ENCODE measurements at places on chromosomes 7 and 10.

DNA sequence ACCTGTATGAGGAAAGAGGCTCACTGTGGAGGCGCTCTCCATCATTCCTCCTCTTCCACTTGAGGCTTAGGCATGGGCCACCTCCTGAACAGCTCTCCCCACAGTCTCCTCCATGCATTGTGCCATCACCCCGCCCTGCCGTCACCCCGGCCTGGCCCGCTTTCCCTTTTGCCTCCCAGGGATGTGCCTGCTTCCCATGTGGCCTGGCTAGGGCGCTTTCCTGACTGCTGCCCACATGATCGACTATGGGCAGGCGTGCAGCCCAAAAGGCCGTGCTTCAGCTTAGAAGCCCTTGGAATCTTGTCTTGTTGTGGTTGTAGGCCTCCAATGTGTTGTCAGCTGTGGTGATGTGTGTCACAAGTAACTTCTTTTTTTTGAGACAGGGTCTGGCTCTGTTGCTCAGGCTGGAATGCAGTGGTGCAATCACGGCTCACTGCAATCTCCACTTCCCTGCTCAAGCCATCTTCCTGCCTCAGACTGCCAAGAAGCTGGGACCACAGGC, 1.8 kb upstream of the ACTR3C start:
- no peak for DNase-seq

- DNase-seq, result no peak
These were observed 3.0 kb upstream of the CCDC136 start for GRCh38 chr7:128788446-128789412.

GRCh38 chr10:26755443-26755903, 58.0 kb downstream of the PDSS1 start:
- no peak for DNase-seq

DNA sequence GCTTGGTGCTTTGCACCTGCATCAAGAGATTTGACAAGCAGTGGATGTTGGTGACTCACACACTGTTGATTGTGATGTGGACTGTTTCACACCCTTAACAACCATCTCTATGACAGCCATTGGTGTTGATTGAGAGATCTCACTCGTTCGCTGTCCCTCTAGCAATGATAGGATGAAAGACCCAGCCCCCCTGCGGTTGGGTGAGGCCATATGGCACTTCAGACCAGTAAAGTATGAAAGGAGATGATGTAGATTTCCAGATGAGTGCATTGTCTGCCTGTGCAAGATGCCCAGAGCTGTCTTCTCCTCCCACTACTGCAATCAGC, 138.7 kb upstream of the PRR15 start:
- no peak for DNase-seq

DNA sequence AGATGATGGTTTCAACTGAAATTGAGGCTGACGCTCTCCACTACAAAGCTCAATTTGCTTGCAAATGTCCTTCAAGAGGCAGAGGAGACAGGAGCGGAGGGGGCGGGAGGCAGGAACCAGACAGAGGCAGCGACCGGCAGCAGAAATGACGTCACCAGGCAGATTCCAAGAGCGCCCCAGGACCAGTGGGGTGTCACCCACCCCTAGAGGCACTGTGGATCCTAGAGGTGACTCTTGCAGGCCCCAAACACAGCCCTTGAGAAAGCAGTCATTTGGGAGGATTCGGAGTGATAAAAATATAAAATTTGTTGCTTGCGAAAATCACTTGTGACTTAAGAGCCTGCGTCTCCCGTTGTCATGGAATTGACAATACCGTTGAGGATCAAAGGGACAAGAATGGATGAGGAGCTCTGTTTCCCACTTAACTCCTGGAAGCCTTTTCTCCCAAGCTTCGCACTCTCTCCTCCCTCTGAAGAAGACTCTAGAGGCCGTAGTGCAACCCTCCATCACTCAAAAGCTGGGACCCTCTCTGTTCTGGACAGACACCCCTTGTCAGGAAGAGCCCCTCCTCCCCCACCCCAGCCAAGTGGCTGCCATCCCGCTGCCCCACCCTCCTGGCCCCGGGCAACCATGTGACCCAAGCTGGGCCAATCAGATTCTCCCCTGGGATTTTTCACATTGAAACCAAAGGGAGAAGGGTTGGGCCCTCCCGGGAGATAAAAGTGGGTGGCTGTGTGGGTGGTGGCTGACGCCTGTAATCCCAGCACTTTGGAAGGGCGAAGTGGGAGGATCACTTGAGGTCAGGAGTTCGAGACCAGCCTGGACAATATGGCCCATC, 16.3 kb upstream of the SLC29A4 start:
- DNase-seq, result no peak

DNA sequence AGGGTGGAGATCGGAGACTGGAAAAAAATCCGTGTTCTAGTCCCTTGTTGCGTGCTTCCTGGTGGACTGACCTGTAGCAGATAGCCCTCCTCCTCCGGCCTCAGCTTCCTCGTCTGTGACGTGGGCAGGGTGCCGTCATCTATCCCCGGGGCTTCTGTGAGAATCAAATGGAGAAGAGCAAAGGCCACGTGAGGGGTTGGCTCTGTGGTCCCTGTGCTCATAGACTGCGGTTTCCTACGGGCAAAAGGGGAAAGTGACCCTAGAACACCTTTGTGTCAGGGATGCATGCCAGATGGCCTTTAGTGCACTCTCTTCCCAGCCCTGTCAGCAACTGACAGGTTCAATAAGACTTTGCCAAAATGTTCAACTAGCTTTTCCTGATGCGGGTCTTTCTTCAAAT, 33.7 kb downstream of the GRK5 start:
- DNase-seq, result no peak

- no peak for DNase-seq
These were observed 27.1 kb upstream of the KCNMA1 start for GRCh38 chr10:77664696-77665095.

- no peak for DNase-seq
These were observed 173.0 kb downstream of the NSUN6 start for GRCh38 chr10:18478354-18478753.

DNA sequence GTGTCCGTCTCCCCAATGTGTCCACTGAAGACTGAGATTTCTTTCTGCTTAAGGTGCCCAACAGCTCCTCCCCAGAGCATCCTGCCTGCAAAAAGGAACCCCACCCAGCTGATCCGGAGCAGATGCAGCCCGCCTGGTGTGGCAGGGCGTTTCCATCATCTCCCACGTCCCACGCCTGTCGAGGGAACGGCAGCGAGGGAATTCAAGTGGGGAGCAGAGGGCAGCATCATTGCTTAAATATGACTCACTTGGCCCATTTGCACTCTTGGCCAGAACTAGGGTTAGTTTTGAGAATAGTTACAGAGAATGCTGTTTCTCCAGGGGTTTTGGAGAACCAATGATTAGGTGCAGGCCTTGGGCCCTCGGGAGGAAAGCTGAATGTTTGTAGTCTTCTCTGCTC, 20.8 kb downstream of the VWA2 start:
- no peak for DNase-seq

DNA sequence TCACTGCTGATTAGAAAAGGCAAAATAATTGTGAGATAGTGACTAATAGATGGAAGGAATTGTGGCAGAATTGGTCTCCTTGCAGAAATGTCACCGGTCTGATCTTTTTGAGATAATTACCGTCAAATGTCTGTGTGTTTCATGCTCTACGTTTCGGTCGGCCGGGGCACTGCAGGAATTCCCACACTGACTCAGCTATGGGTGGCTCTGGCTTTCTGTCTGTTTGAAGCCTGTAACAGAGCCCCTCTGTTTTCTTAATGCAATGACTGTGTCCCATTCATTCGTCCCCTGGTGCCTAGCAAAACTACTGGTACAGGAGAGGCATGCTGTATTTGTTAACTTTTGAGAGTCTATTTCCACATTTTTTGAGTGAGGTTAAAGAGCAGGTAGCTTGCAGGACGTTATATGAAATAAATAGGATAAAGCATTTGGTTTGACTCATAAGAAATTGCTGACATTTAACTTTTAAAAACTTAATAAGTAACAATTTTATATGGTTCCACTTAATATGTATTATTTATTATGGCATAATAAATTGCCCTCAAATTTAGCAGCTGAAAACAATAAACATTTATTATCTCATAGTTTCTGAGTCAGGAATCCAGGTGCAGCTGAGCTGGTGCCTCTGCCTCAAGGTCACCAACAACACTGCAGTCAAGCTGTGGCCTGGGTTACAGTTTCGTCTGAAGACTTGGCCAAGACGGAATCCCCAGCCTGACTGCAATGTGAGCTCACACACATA, 53.3 kb upstream of the CTBP2 start:
- DNase-seq, result no peak

- no peak for DNase-seq
These were observed 42.5 kb upstream of the LCOR start for GRCh38 chr10:96789571-96790108.

- no peak for DNase-seq
These were observed 21.4 kb downstream of the DPCD start for GRCh38 chr10:101609481-101609880.

GRCh38 chr10:69215405-69216171, 4.5 kb upstream of the HKDC1 start:
- no peak for DNase-seq

- DNase-seq, result no peak
These were observed 106.9 kb upstream of the GNAI1 start for GRCh38 chr7:80027611-80028173.

DNA sequence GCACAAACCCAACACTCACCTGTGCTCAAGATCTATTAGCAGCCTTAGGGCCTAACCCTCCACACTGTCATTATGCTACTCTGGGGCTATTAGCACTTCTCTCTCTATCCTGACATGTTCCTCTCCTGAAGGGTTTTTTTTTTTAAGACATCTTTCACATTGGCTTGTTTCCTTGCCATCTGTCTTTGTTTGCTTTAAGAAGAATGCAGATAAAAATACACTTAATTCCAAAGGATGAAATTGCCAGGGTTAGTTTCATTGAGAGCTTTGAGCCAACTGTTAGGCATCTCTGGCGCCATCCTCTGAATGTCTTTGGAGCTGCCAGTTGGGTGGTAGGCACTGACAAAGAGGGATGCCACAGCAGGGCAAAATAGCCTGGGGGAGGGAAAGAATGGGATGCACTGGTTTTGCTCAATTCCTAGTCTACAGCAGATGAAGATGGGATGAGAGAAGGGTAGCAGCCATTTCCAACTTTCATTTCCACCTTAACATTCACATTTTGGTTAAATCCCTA, 399.2 kb downstream of the SORCS1 start:
- DNase-seq, result no peak

DNA sequence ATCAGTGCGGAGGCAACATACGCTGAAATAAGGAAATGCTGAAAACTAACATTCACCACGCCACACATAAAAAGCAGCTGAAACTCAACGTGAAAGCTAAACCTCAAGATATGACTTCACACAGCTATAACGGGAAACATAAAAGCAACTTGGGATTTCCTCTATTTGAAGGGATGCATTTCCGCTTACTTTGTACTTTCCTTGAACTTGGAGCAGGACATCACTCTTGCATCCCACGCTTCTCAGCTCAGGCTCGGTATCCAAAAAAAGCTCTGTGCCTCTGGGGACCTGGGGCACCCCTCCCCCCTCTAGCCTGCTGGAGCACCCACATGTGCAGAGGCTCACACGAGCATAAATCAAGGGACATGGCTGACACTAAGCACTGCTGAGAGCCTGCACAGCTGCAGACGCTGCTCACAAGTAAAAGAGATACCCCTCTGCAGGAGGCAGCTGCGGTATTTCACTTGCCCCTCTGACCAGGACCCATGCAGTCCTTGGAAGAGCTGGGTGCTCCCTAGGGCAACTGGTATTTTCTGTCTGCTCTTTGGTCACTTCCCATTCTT, 34.2 kb downstream of the PARD3 start:
- DNase-seq, result no peak

DNA sequence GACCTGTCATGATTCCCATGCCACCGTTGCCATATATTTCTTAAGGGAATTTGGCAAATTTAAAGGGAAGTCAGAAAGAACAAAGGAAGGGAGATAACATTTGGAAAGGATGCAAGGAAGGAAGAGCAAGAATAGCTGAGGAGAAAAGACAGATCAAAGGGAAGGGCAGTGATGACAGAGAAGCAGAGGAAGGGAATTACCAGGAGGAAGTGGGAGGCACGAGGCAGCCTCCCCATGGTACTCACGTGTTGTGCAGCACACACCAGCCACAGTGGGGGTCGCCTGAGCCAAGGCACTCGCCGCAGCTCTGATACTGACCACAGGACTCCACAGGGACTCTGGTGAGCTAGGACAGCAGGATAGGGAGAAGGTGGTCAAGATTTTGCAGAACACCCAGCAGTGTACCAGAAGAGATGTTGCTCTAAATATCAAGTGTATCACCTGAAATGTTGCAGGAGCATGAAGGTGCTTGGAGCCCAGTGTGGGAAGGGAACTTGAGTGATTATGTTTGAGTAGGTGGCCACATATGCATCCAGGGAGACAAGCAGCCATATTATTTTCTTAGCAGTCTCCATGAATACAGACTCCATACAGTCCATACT, 335.3 kb downstream of the PLXNA4 start:
- no peak for DNase-seq

GRCh38 chr7:135785065-135785464, 36.5 kb upstream of the FAM180A start:
- DNase-seq, result no peak
